ENCODE measurements at places on chromosomes 7 and 10. TPM values are rescaled to one million over a fixed set of nuclear protein-coding genes. Genes with fewer than 3 reads are reported as not detected.

Gene SFTPD
- total RNA-seq: 0.07 TPM

Gene OPALIN
- not detected for total RNA-seq

Gene NPTX2
- total RNA-seq: not detected

Gene GALNT17
- not detected for total RNA-seq

Gene GRID2IP
- 0.14 TPM for total RNA-seq

Gene HMX2
- not detected for total RNA-seq

Gene KLF14
- total RNA-seq: not detected

Gene MINDY4
- total RNA-seq: 3.5 TPM

Gene ACSM6
- not detected for total RNA-seq

Gene CPA1
- not detected for total RNA-seq

Gene SPDYE11
- not detected for total RNA-seq

Gene DYDC1
- not detected for total RNA-seq

Gene LSM8
- 32.3 TPM for total RNA-seq

Gene TM9SF3
- 90.0 TPM for total RNA-seq

Gene FOXP2
- total RNA-seq: 0.81 TPM

Gene PIP
- not detected for total RNA-seq

Gene PLEKHA1
- total RNA-seq: 54.8 TPM

Gene C10orf105
- total RNA-seq: not detected

Gene BCAP29
- total RNA-seq: 80.3 TPM

Gene MMRN2
- 6.2 TPM for total RNA-seq

Gene ADARB2
- total RNA-seq: not detected

Gene OR9A2
- total RNA-seq: not detected

Gene FUOM
- total RNA-seq: 33.7 TPM

Gene GPNMB
- 15.1 TPM for total RNA-seq

Gene NANOS1
- 0.78 TPM for total RNA-seq

Gene NEBL
- total RNA-seq: 0.32 TPM

Gene OR6V1
- not detected for total RNA-seq

Gene NUTM2E
- total RNA-seq: 0.20 TPM

Gene SAMD9L
- 7.6 TPM for total RNA-seq

Gene VAX1
- total RNA-seq: 0.14 TPM

Gene TBX20
- not detected for total RNA-seq

Gene MEST
- total RNA-seq: 42.3 TPM

Gene RBP4
- not detected for total RNA-seq

Gene HOXA11
- 0.07 TPM for total RNA-seq

Gene LRRD1
- not detected for total RNA-seq
